ENCODE measurements at places on chromosomes 1 and 21. TPM values are rescaled to one million over a fixed set of nuclear protein-coding genes. Genes with fewer than 3 reads are reported as not detected.

Gene HMCN1
- not detected for polyA plus RNA-seq

Gene ACTL8
- polyA plus RNA-seq = not detected

DNA sequence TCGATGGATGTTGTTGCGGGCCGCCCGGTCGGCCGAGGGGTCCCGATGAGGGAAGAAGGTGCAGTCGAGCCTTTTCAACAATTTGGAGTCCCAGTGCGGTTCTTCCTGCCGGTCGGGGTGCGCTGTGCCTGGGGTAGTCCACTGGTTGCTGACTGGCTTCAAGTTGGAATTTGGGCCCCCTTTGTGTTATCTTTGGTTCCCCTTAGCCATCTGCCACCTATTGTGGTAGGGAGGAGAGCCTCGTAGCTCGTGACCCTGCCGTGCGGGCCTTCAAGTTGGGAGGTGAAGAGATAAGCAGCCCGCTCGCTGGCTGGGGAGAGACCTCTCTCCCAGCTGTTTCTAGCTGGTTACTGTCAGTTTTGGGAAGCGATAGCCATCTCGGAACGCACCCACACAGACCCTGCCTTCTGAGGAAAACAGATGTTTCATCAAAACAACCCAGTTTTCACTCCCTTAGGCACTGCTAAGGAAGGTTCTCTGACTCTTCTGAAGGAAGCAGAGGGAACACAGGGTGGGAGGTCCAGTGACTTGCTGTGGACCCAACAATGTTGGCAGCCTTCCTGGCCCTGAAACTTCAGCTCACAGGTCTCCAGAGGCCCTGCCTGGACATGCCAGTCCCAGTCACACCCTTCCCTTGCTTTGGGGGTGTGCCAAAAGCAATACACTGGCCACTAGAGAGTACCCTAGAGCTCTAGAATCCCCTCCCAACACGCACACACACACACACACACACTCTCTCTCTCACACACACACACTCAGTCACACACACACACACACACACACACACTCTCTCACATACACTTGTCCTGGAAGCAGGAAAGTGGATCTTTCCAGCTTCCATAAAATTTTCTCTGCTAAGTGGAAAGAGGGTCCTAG is 1.0 kb downstream of the BTG2 start:
- peaks cover 40% of the 10 kb centered on the region for H3K4me1 ChIP-seq
- DNase-seq = peak; percentile 60
- H3K36me3 ChIP-seq = peaks cover 13% of the 10 kb centered on the region
- H3K27ac ChIP-seq = peak overlapping the region; percentile 100

DNA sequence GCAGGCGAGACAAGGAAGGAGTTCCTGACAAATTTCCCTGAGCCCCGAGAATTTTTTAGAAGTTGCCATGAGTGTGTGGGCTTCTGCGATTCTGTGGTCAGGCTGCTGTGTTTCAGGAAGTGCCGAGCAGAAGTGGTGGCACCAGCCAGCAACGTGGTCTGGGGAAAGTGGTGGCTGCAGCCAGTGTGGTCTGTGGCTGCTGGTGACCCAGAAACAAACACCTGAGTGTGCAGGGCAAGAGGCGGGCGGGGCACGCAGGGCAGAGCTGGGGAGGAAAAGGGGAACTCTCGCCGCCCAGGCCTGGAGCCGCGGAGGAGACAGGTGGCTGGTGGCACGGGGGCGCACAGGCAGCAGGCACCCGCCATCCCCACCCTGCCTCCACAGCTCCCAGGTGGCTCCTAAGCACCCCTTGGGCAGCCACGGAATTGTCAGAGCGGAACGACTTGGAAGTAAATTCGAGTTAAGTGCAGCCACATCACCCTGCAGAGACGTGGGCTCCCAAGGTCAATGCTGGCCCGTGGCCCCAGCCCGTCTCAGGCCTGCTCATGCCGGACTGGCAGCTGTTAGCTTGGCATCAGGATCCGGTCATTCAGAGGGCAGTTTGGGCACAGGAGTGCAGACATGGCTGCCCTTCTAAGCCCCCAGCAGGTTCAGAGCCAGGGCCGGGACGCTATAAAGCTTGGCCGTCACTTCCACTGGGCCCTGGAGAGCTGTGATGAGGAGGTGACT is 25.1 kb downstream of the PRDM16 start:
- H3K36me3 ChIP-seq = no peaks in the 10 kb centered on the region
- DNase-seq = no peak
- no peaks in the 10 kb centered on the region for H3K4me1 ChIP-seq
- no peak overlapping the region for H3K27ac ChIP-seq

Measured in naive thymus-derived CD4-positive, alpha-beta T cell (primary cell).